ENCODE measurements at places on chromosomes 2 and 18. TPM values are rescaled to one million over a fixed set of nuclear protein-coding genes. Genes with fewer than 3 reads are reported as not detected.

SPEG gene
- total RNA-seq: 8.9 TPM

VWC2L gene
- total RNA-seq: not detected

COL4A3 gene
- total RNA-seq: 129 TPM

TM4SF20 gene
- total RNA-seq: not detected

DSC2 gene
- 19.5 TPM for total RNA-seq

ARHGAP15 gene
- 15.3 TPM for total RNA-seq

NT5DC4 gene
- total RNA-seq: 5.2 TPM

PSMA8 gene
- not detected for total RNA-seq

KCTD18 gene
- 17.3 TPM for total RNA-seq

FEV gene
- total RNA-seq: not detected

ANKRD23 gene
- total RNA-seq: 3.2 TPM

AQP4 gene
- 317 TPM for total RNA-seq

INO80D gene
- 50.3 TPM for total RNA-seq

CHRNG gene
- not detected for total RNA-seq

GTF2A1L gene
- total RNA-seq: not detected

TDRD15 gene
- 0.07 TPM for total RNA-seq

STAT4 gene
- total RNA-seq: 5.4 TPM

MAB21L4 gene
- total RNA-seq: 117 TPM

TEKT4 gene
- 6.0 TPM for total RNA-seq

ANKRD30BL gene
- total RNA-seq: not detected

SOWAHC gene
- 30.7 TPM for total RNA-seq

DRC1 gene
- 4.1 TPM for total RNA-seq

ACTG2 gene
- total RNA-seq: 27.0 TPM

CCDC68 gene
- 26.6 TPM for total RNA-seq

SKA1 gene
- total RNA-seq: 0.76 TPM

SLC39A6 gene
- 21.2 TPM for total RNA-seq

TANC1 gene
- total RNA-seq: 84.7 TPM

EPAS1 gene
- total RNA-seq: 1,878 TPM

PELI1 gene
- total RNA-seq: 35.9 TPM

GPAT2 gene
- total RNA-seq: 3.5 TPM

TMEM178A gene
- 10.5 TPM for total RNA-seq

GALNT3 gene
- total RNA-seq: 16.5 TPM

SLC4A5 gene
- 3.2 TPM for total RNA-seq

CHCHD5 gene
- 28.9 TPM for total RNA-seq

HMSD gene
- 0.76 TPM for total RNA-seq

IL37 gene
- total RNA-seq: not detected

SPDYA gene
- 1.7 TPM for total RNA-seq

DSG1 gene
- not detected for total RNA-seq

STK16 gene
- total RNA-seq: 12.6 TPM

PROKR1 gene
- total RNA-seq: not detected

CMPK2 gene
- total RNA-seq: 18.0 TPM

LAMA3 gene
- total RNA-seq: 177 TPM

FBXO36 gene
- 4.1 TPM for total RNA-seq

TMEM247 gene
- not detected for total RNA-seq
